RCC 7860 (cell line): ENCODE measurements at places on chromosomes 3 and 15.

GRCh38 chr3:111729087-111729846 lies 129.8 kb upstream of the PHLDB2 start:
- DNase-seq: no peak

DNA sequence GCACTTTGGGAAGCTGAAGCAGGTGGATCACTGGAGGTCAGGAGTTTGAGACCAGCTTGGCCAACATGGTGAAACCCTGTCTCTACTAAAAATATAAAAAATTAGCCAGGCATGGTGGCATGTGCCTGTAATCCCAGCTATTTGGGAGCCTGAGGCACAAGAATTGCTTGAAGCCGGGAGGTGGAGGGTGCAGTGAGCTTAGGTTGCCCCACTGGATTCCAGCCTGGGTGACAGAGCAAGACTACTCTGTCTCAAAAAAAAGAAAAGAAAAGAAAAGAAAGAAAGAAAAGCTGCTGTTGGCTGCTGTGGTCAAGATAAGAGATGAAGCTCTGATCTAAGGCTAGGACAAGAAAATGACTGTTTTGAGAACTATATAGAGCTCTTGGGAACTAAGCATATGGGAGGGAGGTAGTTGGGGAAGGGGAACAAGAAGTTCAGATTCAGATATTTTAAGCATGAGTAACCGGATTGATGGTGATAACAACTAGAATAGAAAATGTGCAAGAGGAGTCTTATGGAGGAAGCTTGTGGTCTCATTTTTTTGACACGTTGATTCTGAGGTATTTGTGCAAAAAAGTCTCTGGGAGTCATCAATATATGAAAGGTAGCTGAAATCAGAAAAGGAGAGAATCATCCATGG lies 25.7 kb downstream of the DNAH12 start:
- DNase-seq: peak; percentile 40

DNA sequence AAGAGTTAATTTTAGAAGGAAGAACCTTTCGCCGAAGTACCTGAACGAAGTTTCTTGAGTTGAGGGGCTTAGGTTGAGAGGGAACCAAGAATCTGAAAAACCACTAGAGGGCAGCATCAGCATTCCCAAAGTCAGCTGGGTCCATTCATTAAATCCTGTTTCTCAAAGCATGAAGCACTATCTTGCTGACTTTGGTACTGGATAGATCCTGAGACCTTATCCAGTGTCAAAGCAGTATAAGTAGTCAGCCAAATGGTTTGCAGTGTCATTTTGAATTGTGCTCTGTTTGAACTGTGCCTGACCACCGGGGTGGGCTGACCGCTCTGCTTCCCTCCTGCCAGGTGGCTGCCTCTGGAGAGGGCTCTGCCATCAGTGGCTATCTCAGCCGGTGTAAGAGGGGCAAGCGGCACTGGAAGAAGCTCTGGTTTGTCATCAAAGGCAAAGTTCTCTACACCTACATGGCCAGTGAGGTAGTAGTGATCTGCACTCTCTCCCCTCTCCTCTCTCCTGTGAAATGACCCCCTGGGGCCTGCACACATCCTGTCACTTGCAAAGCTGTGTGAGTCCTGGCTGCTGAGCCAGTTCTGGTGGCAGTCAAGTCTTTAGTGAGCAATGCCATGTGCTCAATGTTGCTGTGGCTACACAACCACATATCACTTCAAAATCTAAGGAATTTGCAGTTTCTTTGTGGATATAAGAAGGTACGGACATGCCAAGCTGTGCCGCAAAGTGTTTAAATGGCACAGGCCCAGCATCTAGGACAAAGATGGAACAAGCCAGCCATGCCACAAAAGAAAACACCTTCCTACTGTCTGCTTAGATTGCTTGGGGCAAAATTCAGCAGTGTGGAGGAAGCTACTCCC lies 21.4 kb upstream of the NR2C2 start:
- peak; percentile 36 for DNase-seq

DNA sequence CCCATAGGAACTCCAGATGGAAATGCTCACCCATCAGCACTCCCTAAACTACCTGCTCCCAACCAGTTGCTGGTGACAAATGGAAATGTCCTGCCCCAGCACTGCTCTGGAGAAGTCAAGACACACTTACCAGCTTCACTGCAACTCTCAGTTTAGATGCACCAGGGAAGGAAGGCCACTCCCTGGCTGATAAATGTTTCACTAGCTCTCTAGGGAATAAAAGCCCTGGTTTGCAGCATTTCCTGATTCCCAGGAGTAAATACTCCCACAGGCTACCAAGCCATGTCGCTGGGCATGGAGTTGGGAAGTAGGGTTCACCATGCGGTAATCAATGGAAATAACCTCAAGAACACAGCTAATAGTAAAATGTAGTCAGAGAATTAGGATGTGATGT lies 112.0 kb upstream of the NEO1 start:
- no peak for DNase-seq

DNA sequence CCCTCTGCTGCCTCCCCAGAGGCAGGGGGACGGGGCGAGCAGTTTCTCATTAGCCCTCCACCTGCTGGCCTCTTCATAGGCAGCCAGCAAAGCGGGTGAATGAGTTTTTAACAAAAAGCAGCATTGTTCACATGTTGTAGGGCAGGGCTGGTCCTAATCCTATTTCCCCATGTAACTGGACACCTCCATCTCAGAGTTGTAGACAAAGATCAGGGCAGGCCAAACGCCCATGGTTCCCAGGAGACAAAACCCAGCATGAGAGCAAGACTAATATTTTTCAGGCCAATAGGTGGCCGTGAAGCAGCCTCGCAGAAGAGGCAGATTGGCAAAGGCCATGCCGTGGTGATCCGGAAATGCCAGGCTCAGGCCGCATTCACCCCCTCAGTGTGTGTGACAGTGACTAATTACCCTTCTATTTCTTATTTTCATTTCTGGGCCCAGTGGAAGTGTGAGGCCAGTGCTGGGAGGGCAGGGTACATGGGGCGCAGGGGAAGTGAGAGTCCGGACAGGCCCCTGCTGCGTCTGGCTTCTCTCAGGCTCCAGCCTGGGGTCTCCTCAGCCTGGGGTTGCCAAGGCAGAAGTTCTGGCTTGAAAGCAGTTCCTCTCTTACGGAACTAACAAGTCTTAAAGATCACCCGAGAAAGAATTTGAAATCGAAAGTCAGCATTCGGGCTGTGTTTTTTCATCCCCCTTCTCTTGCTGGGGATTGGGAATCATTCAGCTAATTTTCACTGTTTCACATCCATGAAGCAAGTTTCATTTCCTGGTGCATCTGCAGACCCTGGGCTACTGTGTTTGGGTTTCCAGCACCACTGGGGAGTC lies 64.8 kb downstream of the BOC start:
- DNase-seq: no peak

DNA sequence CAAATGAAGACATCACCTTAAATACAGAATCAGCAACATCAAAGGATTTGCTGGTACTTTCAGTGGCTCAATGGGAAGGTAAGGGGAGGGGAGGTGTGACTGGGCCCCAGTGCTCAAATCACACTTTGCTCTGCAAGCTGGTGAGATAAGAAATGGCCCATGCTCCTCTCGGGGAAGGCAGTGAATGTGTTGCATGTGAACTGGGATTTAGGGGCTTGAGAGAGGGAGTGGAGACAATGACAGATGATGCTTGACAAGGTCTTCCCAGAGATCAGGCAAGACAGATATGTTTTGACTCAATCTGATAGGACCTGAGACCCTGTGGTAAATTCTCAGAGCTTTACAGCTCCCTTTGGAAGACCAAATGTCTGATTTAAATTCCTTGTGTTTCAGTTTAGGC lies 233.0 kb upstream of the PROK2 start:
- no peak for DNase-seq

GRCh38 chr3:179981646-179982045 lies 55.1 kb downstream of the PEX5L start:
- DNase-seq: no peak
